A549 (cell line): ENCODE measurements at places on chromosomes 5 and 9.

DNA sequence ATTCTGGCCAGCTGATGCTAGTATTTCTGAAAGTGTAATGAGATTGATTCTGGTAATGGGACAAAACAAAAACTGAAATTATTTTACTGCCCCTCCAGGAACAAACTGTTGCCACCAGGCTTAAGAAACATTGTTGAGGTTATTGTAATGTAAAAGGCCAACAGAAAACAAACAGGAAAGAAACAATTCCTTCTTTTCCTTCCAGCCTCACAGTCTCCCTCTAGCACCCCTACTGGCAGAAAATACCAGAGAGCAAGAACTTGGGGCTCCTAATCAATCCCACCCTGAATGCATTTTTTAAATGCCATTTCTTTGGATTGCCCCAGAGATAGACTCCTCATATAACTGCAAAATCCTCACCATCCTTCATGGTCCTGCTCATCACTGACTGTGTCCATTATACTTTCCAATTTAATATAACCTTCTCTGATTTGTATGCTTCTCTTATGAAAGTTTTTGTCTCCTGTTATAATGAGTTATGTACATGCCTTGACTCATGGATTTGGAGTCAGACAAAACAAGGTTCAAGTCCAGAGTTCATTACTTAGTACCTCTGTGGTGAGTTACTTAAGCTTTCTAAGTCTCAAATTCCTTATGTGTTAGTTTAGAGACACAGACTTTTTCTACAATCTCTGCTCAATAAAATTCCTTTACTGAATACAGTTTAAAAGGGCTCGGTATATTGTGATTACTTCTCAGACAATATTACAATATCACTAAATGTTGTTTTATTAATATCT is 157.9 kb upstream of the FBN2 start:
- DNase-seq, result no peak

DNA sequence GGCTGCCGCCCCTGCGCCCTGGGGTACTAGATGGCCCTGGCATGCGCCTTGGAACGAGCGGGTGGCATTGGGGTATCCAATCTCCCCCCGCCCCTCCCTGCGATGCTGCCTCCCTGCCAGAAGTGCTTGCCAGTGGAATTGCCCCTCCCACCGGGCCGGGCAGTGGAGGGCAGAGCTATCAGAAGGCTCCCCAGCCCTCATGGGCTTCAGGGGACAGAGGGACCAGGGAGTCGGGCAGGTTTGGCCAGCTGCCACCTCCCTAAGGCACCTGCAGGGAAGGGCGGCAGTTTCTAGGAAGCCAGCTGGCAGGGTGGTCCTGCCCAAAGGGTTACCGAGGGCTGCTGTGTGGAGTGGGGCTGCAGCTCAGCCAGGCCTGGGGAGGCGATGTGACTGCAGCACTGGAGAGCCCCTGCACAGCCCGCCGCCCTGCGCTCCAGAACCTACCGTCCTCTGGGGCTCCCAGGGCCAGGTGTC is 52.8 kb upstream of the EGFL7 start:
- DNase-seq, result no peak

DNA sequence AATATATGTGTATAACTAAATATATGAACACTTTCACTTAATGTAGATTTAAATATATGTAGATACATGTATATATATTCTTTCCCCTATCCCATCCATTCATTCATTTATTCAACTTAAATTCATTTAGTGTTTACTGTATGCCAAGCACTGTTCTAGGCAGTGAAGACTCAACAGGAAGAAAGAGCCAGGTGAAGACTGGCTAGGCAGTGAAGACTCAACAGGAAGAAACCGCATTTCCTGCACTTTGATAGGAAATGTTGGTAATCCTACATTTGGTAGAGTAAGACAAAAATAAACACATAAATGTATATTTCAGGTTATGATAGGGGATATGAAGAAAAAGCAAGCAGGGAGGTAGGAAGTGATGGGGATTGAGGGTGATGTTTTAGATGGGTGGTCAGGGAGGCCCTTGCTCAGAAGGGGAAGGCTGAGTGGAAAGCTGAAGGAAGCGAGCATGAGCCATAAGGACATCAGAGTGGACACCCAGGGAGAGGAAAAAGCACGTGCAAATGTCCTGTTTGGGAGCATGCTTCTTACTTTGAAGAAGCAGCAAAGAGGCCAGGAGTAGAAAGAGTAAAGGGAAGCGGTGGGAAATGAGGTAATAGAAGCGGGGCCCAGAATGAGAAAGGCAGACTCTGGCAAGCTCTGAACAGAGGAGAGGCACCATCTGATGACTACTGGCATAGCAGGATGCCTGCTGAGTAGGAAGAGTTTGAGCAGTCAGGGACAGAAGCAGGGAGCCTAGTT is 227.8 kb upstream of the MAP3K1 start:
- DNase-seq, result no peak

GRCh38 chr5:5695266-5695665 is 272.8 kb downstream of the ICE1 start:
- DNase-seq, result no peak

- no peak for DNase-seq
These were observed 36.6 kb downstream of the RNF38 start for GRCh38 chr9:36363448-36363847.

- no peak for DNase-seq
These were observed 65.7 kb downstream of the ZDHHC21 start for GRCh38 chr9:14627513-14627912.

DNA sequence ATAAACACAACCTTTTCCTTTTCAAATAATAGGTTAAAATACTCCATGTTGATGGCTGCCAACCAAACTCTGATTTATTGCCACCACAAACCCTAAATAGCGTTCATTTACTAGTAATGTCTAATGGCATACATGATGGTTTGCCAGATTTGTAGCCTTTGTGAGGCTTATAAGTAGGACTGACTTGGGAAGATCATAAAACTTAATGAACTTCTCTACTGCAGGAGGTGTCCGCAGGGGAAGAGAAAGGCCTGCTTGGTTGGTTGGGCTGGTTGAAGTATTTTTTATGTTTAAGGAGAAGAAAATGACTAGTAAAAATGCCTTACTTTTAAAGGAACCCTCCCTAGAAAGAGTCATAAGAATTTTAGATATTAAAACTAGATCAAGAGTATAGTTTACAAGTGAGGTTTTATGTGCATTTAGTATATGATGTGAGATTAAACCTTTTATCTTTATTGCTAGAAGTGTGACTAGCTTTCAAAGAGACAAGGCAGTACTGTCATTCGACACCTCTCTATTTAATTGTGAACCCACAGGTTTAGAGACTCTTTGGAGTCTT is 5.0 kb downstream of the PBX3 start:
- DNase-seq, result no peak

GRCh38 chr9:72539824-72540347 is 18.5 kb downstream of the TMC1 start:
- DNase-seq, result no peak

DNA sequence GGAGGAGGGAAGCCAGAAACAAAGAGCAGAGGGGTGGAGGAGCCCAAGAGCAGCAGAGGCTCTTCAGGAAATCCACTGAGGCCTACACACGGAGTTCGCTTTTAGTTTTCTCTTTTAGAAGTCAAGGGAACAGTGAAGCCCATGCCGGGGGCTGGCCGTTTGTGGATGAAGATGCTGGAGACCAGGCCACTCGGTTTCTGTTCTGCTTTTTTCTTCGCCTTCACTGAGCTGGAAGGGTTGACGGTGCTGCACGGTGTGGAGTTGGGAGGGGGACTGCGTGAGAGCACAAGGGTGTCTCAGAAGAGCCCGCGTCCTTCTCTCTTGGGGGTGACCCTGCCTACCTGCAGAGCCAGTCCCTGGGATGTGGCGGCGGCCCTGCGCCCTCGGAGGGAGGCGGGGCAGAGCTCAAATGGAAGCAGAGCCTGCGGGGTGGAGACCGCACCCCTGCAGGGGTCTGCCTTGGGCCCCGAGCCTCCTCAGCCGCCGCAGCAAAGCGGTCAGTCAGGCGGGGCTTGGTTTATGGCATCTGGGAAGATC is 68.5 kb upstream of the CACNA1B start:
- no peak for DNase-seq

DNA sequence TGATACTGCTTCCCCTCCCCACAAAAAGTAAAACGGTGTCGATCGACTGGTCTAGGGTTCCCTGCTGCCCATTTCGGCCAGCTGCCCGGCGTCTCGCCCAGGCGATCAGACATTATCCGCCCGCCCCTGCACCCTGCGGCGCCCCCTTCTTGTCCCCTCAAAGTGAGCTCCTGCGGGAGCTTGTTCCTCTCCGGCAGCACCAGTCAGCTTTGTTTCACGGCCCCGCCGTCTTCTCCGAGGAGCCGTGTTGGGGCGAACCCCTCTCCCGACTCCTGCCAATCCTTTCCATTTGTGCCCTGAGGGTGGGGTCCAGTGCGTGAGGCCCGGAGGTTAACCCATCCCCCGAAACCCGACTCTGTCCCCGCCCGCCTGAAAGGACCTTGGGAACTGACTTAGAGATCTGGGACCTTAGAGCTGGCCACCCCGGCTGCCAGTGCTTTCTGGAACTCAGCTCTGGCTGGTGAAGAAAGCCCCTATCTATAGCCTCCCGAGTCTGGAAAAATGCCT is 518 bp downstream of the UBE2B start:
- peak; percentile 38 for DNase-seq

GRCh38 chr9:18947892-18948339 is 85.1 kb downstream of the SAXO1 start:
- no peak for DNase-seq

- DNase-seq, result peak; percentile 63
These were observed 26.1 kb downstream of the IDNK start for GRCh38 chr9:83649080-83649479.

- DNase-seq, result no peak
These were observed 85.0 kb downstream of the PRRT1B start for GRCh38 chr9:131630205-131630831.

- DNase-seq, result no peak
These were observed 35.8 kb downstream of the WNK2 start for GRCh38 chr9:93219692-93220091.

DNA sequence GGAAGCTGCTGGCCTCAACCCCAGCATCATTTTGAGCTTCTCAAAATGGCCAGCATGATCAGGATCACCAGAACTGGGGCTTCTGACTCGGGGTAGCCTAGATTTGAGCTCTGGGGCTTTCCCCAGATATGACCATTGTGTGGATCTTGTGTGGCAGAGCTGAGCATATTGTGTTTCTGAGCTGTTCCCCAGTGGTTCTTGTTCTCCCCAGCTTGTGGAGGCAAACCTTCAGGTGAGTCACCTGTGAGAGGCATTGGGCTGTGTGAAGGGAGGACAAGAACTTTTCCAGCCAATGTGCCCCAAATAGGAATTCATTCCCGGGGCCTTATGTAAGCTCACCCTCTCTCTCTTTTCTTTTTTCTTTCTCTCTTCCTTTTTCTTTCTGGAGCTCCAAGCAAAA is 80.7 kb upstream of the PITX1 start:
- DNase-seq, result no peak

GRCh38 chr5:124639095-124639665 is 107.3 kb downstream of the ZNF608 start:
- DNase-seq, result no peak

DNA sequence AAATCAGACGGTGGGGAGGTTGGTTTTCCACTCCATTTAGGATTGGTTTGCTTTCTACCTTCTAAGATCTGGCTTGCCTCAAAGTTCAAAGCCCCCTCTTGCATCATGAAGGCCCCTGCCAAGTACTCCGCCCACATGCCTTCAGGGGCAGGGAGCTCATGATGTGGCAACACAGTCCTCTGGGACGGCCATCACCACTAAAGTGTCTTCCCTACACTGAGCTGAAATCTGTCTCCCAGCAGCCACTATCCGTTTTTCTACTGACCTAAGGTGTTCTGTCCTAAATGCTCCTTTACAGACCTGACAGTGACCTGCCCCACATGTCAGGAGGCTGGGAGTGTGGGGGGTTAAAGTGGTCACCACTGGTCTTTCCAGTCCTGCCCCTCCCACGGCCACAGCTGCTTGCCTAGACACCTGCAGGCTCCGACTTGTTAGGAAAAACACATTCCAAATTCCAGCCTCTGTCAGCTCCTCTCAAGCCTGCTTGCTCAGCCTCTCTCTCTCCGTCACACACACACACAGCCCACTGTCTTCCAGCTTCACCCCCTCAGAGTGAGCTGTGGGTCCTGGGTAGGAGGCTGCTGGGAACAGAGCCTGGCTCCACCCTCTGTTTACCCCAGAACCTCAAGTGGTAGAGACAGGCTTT is 44.9 kb downstream of the SHB start:
- DNase-seq, result no peak

GRCh38 chr9:76729980-76730737 is 34.1 kb upstream of the PCA3 start:
- no peak for DNase-seq

GRCh38 chr5:127227881-127228280 is 62.7 kb upstream of the MEGF10 start:
- DNase-seq, result no peak

GRCh38 chr5:147930769-147931168 is 24.4 kb upstream of the C5orf46 start:
- DNase-seq, result no peak

GRCh38 chr9:16138561-16139491 is 586.0 kb downstream of the CCDC171 start:
- DNase-seq, result peak; percentile 39

DNA sequence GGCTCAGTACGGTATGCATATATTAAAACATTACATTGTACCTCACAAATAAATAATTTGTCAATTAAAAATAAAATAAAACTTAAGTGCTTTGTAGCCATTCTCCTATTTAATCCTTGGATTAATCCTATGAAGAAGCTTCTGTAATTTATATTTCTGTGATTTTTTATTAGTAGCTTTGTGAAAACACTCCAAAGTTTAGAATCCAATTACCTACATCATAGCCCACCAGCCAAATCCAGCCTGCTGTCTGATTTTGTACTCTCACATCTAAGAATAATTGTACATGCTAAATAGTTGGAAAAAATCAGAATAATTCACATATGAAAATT is 10.4 kb downstream of the MED7 start:
- no peak for DNase-seq

GRCh38 chr9:109328978-109329637 is 8.2 kb upstream of the EPB41L4B start:
- peak; percentile 28 for DNase-seq

DNA sequence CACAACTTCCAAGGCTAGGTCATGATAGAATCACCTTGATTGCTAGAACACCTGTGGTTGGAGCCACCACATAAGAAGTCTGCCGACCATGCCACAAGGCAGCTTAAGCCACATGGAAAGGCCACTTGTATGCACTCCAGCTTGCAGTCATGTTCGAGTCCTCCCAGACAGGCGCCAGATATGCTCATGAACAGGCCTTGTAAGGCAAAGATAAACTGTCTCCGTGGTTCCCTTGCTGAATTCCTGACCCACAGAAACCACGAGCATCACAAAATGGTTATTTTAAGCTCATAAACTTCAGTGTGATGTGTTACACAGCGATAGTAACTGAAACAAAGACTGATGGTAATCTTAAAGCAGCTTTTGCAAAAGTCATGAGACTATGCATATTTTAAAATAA is 188.4 kb upstream of the DAPK1 start:
- DNase-seq, result no peak
